LoVo (cell line): ENCODE measurements at places on chromosomes 3 and 15.

DNA sequence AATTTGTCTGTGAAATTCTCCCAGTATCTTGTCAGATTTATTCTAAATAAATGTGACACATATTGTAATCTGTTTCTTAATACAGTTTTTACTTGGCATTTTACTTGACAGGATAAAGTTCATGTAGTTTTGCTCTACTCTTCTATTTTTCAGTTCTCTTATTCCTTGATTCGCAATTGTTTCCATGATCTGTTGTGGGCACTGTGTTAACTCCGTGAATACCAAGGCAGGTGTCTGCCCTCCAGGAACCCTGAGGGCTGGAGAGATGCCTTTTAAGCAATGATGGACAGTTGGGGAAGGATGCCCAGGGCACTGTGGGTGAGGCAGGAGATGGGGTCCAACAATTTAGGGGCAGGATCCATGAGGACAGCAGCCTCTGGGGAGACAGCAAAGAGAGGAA, 3.1 kb downstream of the CLDN11 start:
- DNase-seq: no peak

DNA sequence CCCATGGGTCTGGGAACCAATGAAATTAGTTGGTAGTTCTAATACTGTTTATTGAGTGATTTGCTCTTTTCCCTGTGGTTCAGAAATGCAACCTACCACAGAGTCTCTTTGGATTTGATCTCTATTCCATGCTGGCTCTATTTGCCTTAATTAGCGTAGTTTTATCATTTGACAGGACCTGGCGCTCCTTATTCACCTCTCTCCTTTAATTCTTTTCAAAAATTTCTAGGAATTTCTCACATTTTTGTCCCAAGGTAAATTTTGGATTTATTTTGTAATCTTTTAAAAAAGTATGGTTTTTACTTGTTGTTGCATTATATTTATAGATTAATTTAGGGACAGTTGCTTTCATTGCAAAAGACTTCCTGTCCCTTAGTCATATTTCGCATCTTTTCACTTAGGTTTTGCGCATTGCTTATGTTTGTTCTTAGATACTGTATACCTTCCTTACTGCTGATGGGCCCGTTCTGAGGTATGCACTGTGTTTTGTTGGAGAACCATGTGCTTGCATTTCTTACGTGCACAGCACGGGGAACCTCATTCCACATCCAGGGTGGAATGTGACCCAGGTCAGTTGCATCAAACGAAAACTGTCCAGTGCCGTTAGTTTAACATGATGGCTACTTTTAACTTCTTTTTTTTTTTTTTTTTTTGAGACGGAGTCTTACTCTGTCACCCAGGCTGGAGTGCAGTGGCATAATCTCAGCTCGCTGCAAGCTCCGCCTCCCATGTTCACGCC, 27.0 kb downstream of the SENP5 start:
- DNase-seq: no peak

GRCh38 chr3:124512881-124513609, 217.2 kb upstream of the UMPS start:
- no peak for DNase-seq

- no peak for DNase-seq
These were observed 3.0 kb downstream of the FAM174B start for GRCh38 chr15:92652576-92652966.

- DNase-seq: no peak
These were observed 1124.2 kb downstream of the NAALADL2 start for GRCh38 chr3:175983379-175983778.

GRCh38 chr3:121834157-121834670, 646 bp downstream of the IQCB1 start:
- DNase-seq: peak; percentile 2

DNA sequence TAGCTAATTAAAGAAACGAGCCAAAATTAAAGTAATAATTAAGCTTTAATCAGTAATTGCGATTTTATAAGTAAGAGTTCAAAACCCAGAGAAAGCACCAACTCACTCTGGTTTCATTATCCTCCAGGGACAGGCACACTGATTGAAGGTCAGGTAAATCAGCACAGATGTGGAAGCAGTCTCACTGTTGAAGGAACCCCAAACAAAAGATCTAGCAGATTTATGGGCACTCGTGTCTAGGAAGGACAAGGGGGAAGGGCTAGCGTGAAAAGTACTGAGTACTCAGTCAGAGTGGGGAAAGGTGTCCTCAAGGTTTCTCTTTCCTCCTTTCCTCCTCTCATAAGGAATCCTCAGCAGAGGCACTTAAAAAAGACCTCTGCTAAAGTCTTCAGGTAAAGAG, 320.1 kb downstream of the PYDC2 start:
- no peak for DNase-seq

DNA sequence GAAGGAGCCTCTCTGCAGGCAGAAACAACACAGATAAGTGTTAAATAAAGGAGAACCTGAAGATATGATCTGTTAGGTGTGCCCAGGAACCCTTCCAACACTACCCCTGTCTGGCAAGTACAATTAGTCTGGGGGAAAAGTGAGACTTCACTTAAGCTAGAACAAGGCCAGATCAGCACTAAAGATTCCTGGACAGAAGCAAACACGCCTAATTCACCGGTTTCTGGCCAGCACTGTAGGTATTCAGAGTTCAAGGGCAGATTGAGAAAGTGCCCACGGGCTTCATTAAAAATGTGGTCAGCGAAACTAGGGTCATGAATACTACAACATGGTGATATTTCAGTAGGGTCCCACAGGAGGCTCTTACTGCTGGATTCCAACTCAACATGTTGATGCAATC, 28.6 kb upstream of the OR5K1 start:
- DNase-seq: no peak

- no peak for DNase-seq
These were observed 74.8 kb downstream of the RPN1 start for GRCh38 chr3:128575777-128576176.

DNA sequence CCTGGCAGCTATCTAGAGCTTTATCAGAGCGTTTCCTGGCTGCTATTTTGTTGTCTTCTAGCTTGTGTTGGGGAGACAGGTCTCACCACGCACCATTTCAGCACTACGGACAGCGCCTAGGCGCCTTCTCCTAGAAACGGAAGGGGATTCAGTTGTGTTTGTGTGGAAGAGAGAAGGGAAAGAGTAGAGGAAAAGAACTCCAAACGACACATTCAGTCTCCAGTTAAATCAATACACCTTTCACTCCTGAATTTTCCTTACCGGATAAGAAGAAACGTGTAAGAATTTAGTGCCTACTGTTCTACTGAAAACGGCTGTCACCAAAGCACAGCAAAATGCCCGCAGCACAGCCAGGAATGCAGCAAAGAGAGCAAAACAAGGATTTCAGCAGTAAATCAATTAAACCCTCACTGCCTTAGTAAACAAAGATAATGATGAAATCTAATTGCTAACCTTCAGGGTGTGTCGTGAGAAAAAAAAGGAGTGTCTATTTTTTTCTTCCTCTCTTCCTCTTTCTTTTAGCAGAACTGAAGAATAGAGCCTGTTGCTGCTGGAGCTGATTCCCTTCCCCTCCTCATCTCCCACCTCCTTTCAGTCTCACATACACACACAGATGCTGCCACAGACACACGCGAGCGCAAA, 412 bp upstream of the CTXN2 start:
- DNase-seq: peak; percentile 54

DNA sequence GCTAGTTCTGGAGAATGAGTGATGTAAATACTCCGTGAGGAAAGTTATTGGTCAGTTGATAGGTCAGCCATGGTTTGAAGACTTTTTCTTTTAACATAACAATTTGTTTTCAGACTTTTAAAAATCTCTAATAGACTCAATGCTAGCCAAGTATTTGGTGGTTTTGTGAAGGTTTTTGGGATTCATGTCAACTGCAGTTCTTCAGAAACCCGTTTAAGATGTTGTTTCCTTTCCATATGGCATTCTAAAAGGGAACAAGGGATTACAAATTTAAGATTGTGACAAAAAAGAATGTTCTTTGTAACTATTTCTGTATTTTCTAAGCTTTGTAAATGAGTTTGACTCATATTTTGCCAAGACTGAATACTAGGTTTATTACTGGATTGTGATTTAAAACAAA, 281.7 kb upstream of the COL8A1 start:
- no peak for DNase-seq

- DNase-seq: no peak
These were observed 53.6 kb upstream of the MINAR1 start for GRCh38 chr15:79378394-79379109.

- DNase-seq: no peak
These were observed 277.0 kb downstream of the RYR3 start for GRCh38 chr15:33587773-33588172.
